ENCODE measurements at places on chromosomes 13 and 19.
A peak's percentile ranks its signal among the peaks of the same experiment; 100 is the strongest.

GRCh38 chr19:17448131-17448967 is at the start of gene TMEM221:
TSS of gene TMEM221 (minus strand) at chr19:17448668. CDS start at chr19:17448462, 206 bp downstream.
- DNase-seq = no peak

DNA sequence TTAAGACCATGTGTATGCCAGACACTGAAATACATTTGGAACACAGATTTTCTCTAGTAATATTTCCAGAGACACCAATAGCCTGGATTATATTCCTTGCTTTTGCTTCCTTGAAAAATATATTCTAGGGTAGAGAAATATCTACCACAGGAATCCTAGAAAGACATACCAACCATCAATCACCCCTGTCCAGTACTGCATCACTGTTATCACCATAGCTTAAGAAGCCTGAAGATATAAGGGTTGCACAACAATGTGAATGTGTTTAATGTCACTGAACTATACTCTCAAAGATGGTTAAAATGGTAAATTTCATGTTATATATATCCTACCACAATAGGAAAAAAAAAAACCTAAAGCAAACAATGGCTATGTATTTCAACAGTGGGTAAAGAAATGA is 163.6 kb downstream of the DIAPH3 start:
- no peak for DNase-seq

- DNase-seq = no peak
Measured at GRCh38 chr19:2454962-2455850, 1.6 kb downstream of the LMNB2 start.

DNA sequence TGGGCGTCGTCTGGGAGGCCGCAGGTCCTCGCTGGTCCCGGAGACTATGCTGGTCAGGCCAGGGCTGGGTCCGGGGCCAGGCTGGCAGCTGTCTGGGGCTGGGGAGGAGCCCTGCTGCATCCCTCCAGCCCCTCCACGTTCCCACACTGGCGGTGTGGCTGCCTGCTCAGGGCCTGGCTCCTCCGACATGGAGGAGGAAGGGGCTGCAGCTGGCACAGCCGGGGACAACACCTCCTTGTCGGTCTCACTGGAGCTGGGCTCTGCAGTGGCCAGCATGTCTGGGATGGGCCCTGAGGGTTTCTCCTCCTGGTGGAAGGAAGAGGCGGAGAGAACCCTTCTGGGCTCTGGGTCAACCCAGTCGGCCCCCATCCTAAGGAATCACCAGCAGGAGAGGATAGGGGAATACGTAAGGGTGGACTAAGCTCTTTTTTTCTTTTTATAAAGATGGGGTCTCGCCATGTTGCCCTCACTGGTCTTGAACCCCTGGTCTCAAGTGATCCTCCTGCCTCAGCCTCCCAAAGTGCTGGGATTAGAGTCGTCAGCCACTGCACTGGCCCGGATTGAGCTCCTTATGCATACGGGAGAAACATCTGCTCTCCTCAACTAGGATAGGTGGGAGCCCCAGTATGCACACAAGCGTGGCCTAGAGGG is 806 bp downstream of the ZNF414 start:
- DNase-seq = no peak

- peak; percentile 52 for DNase-seq
Measured at GRCh38 chr19:11414544-11414943, 4.6 kb downstream of the RGL3 start.

- no peak for DNase-seq
Measured at GRCh38 chr19:4357921-4358326, 14.6 kb downstream of the MPND start.
